H9 (cell line): ENCODE measurements at places on chromosomes 1 and 21.

DNA sequence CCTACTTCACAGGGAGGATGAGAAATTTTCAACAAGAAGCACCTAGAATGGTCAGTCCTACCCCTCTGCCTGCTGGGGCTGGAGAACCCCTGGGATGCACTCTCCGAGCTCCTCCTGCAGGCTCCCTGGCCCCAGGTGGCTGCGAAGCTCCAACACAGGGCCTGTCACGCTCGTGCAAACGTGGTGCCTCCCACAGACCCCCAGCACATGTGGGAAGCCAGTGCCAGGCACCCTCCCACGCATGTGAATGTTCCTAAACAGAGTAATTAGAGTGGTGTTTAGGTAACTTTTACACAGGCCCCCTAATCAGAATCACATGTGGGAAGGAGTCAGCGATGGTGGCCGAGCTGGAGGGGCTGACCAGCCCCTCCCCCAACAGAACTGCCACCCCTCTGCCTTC is 28.4 kb downstream of the GLIS1 start:
- peaks cover 6% of the 10 kb centered on the region; the same call in 1 of the 2 replicates for H3K4me1 ChIP-seq
- H3K27ac ChIP-seq = no peak overlapping the region
- no peak for DNase-seq
- no peaks in the 10 kb centered on the region for H3K36me3 ChIP-seq
- H3K4me3 ChIP-seq = no peak overlapping the region

DNA sequence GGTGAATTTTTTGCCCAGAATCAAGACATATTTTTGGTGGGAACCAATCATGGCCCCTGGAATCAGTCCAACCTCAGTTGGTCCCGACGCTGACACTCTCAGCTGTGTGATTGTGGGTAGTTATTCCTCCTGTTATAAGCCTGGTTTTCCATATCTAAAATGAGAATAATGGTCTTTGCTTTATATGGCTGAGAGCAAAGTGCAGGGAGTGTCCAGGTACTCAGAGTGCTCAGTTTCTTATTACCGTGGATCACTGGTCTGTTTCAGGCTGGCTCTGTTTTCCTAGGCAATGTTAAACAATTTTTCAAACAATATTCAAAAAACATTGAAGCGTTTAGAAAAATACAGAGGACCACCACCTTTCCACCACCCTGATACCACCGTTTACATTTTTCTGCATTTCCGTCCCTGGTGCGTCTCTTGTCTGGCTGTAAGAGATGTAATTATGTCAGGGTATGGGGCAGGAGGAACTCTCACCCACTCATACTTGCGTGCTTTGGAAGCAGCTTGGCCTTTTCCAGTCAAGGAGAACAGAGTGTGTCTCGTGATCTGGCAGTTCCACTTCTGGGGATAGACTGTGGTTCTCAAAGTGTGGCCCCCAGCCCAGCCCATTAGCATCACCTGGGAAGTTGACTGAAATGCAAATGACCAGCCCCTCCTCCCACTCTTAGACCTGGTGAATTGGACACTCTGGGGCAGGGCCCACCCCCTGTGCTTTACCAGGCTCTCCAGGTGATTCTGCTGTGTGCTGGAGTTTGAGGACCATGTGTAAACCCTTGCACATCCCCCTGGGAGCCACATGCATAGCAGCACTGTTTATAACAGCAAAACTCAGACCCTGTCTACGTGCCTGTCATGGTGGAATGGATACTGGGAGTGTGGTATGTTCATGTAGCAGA is 6.8 kb downstream of the MX1 start:
- H3K27me3 ChIP-seq = no peaks in the 10 kb centered on the region
- peaks cover 12% of the 10 kb centered on the region for H3K36me3 ChIP-seq
- peak; percentile 25 for DNase-seq
- no peak overlapping the region for H3K27ac ChIP-seq
- no peak overlapping the region for H3K4me3 ChIP-seq
- H3K4me1 ChIP-seq = peaks cover 5% of the 10 kb centered on the region; the same call in 1 of the 2 replicates

GRCh38 chr1:111172463-111172862 is 28.0 kb downstream of the DENND2D start:
- peaks cover 7% of the 10 kb centered on the region for H3K36me3 ChIP-seq
- no peak overlapping the region for H3K4me3 ChIP-seq
- no peaks in the 10 kb centered on the region for H3K27me3 ChIP-seq

DNA sequence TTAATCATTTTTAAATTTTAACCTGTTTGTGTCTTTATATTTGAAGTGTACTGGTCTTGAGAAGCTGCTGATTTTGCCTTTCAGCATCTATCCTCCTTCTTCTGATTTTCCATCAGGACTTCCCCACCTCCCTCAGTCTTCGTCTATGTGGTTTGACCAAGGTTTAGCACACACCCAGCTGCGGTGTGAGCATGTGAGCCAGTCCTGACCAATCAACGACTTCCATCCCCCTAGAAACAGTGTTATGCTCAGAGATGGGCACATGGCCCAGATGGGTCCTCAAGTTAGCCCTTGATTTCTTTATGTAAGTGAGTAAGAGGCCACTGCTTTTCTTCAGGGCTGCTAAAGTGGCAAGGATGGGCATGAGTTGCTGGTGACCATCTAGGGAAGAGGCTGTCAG is 190.8 kb downstream of the MATN1 start:
- H3K27me3 ChIP-seq = no peaks in the 10 kb centered on the region
- no peaks in the 10 kb centered on the region for H3K36me3 ChIP-seq

DNA sequence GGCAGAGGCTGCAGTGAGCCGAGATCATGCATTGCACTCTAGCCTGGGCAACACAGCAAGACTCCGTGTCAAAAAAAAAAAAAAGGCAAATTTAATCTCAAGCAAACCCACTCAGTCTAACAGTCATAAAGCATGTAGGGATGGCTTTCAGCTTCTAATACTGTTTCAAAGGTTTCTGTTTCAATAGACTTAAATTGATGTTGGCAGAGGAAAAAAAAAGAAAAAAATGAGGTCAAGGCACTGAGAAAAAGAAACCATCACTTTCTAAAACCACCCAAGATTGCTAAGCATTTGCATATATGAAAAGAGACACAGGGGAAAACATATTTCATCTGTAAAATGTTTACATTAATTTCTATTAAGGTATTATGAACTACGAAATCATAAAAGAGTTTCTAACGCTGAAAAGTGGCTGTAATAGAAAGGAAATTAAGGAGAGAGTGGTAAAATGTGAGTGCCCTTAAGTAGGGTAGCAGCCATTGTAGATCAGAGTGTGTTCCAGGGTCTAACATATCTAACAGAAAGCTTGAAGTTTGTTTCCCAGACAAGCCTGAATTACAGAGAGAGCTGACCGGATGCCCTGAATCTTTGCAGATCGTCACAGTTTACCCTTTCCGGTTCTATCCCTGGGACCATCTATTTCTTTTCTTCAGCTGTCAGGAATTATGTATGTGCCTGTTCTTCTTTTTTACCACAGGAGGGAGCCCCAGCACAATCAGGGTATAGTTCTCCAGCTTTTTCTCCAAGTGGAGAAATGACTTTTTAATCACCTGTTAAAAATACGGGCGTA is 70.0 kb downstream of the PLD5 start:
- H3K27me3 ChIP-seq = no peaks in the 10 kb centered on the region
- H3K27ac ChIP-seq = no peak overlapping the region

DNA sequence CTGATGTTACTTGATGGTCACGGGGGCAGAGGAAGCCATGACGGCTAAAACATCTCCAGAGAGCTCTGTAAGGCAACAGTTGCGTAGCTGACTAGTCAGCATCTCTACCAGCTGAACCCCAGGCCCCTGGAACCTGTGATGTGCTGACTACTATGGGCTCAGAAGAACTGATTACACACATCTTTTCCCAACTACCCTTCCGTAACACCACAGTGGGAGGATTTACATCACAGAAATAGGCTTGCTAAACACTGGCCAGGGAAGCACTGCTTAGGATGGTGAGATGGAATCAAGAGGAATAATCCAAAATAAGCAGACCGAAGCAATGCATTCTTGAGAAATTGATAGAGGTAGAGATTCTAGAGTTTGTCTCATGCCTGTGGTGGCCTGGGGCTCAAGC is 122.5 kb downstream of the SMYD2 start:
- H3K4me3 ChIP-seq = no peak overlapping the region
- H3K36me3 ChIP-seq = peaks cover 21% of the 10 kb centered on the region
- peaks cover 10% of the 10 kb centered on the region for H3K4me1 ChIP-seq
- DNase-seq = no peak
- no peak overlapping the region for H3K27ac ChIP-seq

GRCh38 chr1:56218023-56218422 is 361.3 kb downstream of the PLPP3 start:
- H3K36me3 ChIP-seq = no peaks in the 10 kb centered on the region
- no peak for DNase-seq
- H3K4me3 ChIP-seq = no peak overlapping the region
- no peak overlapping the region for H3K27ac ChIP-seq
- no peaks in the 10 kb centered on the region for H3K4me1 ChIP-seq
- no peaks in the 10 kb centered on the region for H3K27me3 ChIP-seq

- peak overlapping the region; percentile 28; the same call in 1 of the 3 replicates for H3K4me3 ChIP-seq
- peak; percentile 73 for DNase-seq
- no peak overlapping the region for H3K27ac ChIP-seq
- H3K36me3 ChIP-seq = no peaks in the 10 kb centered on the region
- H3K27me3 ChIP-seq = no peaks in the 10 kb centered on the region
Observed at GRCh38 chr1:167555971-167556714, 2.6 kb upstream of the CREG1 start.

DNA sequence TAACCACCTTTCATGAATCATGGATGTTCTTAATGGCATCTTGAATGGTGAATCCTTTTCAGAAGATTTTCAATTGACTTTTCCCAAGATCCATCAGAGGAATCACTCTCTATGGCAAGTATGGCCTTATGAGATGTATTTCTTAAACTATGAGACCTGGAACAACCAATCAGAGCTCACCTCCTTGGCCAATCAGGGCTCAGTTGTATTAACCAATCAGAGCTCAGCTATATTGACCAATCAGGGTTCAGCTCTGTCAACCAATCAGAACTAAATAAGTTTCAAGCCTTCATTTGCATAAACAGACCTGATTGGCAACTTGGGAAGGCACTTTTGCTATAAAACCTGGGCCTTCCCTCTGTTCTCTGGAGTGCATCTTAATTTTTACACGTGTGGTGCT is 13.6 kb upstream of the FAM3B start:
- H3K4me3 ChIP-seq = no peak overlapping the region
- no peak for DNase-seq
- no peaks in the 10 kb centered on the region; the same call in 1 of the 2 replicates for H3K27me3 ChIP-seq
- H3K36me3 ChIP-seq = peaks cover 3% of the 10 kb centered on the region

DNA sequence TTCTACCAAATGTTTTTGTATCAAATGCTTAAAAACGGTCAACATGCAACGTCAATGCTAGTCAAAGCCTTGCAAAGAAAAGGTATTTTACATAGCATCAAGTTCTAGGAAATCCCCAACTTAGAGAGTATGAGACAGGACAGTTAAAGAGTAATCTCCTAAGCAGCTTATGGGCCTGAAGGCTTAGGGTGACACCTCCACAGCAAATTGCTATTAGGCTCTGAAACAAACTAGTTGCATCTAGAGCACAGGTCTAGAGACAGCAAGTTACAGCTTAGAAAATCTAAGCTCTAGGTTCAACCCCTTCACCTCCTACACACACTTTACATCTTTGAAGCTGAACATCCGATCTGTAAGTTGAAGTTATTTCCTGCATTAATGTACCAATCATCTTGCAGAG is 13.7 kb downstream of the PABPC4 start:
- DNase-seq = no peak
- no peak overlapping the region for H3K27ac ChIP-seq
- H3K27me3 ChIP-seq = no peaks in the 10 kb centered on the region
- no peak overlapping the region for H3K4me3 ChIP-seq
- no peaks in the 10 kb centered on the region for H3K4me1 ChIP-seq

DNA sequence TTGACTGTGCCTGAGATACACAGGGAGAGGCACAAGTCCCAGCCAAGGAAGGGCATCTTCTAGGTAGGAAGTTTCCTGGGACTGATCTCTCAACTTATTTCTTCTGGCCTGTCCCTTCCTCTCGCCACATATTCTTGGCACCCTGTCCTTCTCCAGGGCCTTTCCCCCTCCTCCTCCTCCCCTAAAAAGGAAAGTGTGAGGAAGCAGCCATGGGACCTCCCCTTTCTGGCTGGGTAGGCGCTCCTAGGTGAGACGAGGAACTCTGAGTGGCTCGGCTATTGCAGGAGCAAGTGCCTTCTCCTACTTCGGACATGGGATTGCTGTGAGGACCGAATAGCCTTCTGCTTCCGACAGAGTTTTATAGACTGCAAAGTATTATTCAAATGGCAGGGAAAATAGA is 15.5 kb upstream of the MTARC2 start:
- H3K36me3 ChIP-seq = no peaks in the 10 kb centered on the region
- no peaks in the 10 kb centered on the region for H3K4me1 ChIP-seq
- H3K27ac ChIP-seq = no peak overlapping the region
- H3K4me3 ChIP-seq = no peak overlapping the region
- no peak for DNase-seq
- no peaks in the 10 kb centered on the region for H3K27me3 ChIP-seq

GRCh38 chr21:45977396-45977795 is 4.2 kb upstream of the COL6A1 start:
- no peak overlapping the region for H3K4me3 ChIP-seq
- no peaks in the 10 kb centered on the region; the same call in 1 of the 2 replicates for H3K27me3 ChIP-seq
- DNase-seq = peak; percentile 71
- H3K4me1 ChIP-seq = no peaks in the 10 kb centered on the region; the same call in 1 of the 2 replicates
- no peak overlapping the region for H3K27ac ChIP-seq

GRCh38 chr1:35876988-35877387 is 6.0 kb upstream of the AGO1 start:
- no peaks in the 10 kb centered on the region for H3K27me3 ChIP-seq
- no peaks in the 10 kb centered on the region for H3K36me3 ChIP-seq
- no peaks in the 10 kb centered on the region for H3K4me1 ChIP-seq
- no peak overlapping the region for H3K4me3 ChIP-seq
- no peak overlapping the region for H3K27ac ChIP-seq
- no peak for DNase-seq

DNA sequence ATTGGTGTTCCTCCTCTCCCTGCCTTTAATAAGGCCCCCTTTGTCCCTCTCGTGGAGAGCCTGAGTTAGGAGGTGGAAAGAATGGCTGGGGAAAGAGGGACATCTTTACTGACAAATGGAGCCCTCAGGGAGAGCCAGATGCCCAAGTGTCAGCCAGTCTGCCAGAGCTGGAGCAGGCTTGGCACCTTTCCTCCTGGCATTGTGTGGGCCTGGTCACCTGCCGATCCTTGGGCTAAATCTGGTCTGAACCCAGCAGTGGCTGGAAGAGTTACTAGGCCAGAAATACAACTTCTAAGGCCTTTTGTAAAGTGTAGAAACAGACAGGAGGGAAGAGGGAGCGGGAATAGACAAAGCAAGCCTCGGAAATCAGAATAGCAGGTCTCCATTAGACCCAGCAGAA is 24.9 kb downstream of the VANGL1 start:
- H3K4me1 ChIP-seq = no peaks in the 10 kb centered on the region
- no peaks in the 10 kb centered on the region for H3K27me3 ChIP-seq
- H3K27ac ChIP-seq = no peak overlapping the region
- H3K36me3 ChIP-seq = peaks cover 58% of the 10 kb centered on the region
- no peak for DNase-seq

- H3K27me3 ChIP-seq = no peaks in the 10 kb centered on the region
- H3K4me1 ChIP-seq = no peaks in the 10 kb centered on the region
- no peak for DNase-seq
- no peak overlapping the region for H3K27ac ChIP-seq
Observed at GRCh38 chr1:12320486-12320885, 90.7 kb downstream of the VPS13D start.
